ENCODE measurements at places on chromosomes 2 and 18.

DNA sequence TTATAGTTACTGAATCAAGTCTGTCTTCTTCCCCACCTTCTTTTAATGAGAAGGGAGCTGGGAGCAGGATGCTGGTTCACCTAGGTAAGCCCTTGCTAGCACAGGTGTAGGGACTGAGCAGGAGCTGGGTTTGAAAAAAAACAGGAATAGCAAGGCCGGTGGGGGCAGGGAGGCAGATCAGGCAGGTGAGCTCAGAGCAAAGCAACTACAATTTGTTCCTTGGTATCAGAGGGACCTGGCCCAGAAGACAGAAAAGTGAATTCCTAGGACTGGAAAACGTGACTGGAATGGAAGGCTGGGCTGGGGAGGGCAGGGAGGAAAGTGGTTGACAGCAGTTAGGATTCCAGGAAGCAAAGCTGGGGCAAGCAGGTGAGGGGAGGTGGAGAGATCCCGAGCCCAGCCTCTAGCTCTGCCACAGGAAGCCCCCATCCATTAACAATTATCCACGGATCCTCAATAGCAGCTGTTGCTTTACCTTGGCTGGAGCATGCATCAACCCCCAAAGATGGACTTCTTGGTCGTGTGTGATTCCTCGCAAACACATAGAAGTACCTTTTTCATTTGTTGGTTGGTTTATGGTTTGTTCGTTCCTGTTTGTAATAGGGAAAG is 118.4 kb downstream of the LNPK start:
- no peak for DNase-seq

DNA sequence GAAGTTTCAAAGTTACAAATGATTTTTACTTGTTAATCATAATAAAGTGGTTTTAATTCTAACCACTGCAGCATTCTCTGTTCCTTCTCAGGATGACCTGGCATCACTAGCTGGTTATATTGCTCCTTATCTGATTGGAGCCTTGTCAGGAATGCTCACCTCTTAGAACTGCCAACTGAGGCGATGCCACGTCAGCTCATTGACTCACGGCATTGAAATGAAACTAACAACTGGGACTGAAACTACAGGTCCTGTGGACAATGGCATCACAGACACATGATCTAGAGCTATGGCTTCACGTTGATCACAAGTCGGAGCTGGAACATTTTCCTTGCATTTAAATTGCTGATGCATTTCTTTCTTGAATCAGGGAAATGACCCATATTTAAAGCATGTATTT is 54.9 kb upstream of the MAP2 start:
- no peak for DNase-seq

DNA sequence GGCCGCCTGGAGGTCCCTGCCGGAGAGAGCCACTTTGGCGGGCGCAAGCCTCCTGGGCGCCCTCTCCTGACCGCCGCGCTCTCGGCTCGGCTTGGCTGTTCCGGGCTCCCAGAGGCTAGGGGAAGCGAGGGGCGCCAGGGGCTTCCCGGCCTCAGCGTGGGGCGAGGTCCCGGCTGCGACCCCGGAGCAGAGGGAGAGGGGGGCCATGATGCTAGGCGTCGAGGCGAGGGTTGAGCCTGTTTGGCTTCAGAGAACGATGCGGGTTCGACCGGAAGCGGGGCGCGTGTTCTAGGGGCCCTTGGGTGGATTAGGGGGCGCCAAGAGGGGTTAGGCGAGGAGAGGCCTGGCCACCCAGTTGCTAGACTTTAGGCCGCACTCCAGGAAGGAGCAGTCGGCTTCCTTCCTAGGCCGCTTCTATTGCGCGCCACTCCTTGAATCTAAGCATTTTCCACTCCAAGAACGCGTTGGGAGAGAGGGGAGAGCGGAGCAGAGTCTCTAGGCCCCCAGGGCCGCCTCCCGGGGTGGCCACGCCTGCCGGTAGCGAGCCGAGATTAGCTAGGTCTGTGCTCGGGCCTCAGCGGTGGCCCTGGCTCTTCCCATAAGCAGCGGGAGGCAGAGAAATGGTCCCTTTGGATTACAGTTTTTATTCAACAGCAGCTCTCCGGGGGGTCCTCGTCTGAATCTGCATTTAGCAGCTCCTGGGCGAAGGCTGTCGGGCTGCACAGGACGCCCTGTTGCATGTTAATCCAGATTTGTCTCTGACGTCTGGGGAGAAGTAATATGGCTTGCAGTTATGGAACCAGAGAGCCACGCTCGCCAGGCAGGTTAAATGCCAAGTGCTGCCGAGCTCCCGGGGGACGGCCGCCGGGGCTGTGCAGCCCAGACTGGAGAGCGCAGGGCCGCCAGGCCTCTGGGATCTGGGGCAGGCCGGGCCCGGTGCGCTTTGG is 11.3 kb downstream of the MEIS1 start:
- DNase-seq = no peak

DNA sequence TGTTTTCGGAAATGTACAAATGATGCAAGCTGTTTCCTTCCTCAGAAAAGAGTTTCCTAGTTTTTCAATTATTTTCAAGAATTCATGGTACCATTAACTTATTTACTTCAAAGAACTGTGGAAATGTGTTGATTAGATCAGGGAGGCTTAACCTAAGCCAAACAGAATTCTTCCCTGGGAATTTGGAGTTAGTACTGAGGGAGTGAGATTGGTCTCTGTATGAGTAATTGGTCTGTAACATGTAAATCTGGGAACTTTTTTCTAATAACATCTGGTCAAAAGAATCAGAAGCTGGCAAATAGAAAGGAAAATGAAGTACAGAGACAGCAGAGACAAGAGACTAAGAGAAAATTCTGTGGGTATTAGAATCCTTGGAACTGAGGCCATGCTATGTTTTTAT is 145.8 kb downstream of the BABAM2 start:
- no peak for DNase-seq

- DNase-seq = no peak
These were observed 136.6 kb upstream of the ALKAL2 start for GRCh38 chr2:424306-425171.

- DNase-seq = no peak
These were observed 6.4 kb downstream of the MTCL1 start for GRCh38 chr18:8711736-8712135.

DNA sequence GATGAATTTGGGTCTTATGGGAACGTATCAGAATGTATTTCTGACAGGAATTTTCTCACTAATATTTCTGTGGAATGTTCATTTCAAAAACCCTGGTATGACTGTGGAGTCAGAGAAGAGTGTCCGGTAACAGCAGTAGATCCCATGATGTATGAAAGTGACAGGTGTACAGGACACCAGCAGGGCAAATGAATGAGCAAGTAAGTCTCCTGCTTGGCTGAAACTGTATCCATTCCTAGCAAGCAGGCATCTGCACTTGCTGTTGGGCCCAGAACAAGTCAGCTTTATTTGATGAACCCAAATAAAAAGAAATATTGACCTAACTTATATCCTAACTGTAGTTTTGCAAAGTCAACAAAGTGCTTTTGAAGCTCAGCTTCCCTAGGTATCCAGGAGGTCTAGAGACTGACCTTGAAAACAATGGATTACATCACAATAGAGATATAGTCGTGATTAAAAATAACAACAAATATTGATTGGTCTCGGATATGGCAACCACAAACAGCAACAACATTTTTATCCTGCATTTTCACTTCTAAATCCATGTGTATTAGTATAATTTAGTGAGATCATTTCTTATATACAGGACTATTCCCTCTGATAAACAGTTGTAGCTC is 37.6 kb downstream of the NXPH2 start:
- no peak for DNase-seq

DNA sequence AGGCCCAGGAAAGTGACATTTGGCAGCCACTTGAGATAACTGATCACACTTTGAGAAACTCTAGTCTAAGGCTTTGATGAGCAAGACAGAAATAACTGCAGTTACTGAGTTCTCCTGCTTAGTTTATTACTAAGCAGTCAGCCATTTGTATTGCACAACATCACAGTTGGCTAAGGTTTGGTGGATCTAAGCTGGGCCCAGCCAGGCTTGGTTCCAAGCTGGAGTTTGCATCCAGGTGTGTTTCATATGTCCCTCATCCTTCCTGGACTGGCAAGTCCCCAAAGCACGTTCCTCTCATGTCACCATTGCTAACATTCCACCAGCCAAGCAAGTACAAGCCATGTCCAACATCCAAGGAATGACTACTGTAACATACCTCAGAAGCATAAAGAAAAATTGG is 71.3 kb upstream of the ZNF532 start:
- no peak for DNase-seq

GRCh38 chr2:24307961-24308360 is 52.4 kb downstream of the ITSN2 start:
- DNase-seq = no peak

DNA sequence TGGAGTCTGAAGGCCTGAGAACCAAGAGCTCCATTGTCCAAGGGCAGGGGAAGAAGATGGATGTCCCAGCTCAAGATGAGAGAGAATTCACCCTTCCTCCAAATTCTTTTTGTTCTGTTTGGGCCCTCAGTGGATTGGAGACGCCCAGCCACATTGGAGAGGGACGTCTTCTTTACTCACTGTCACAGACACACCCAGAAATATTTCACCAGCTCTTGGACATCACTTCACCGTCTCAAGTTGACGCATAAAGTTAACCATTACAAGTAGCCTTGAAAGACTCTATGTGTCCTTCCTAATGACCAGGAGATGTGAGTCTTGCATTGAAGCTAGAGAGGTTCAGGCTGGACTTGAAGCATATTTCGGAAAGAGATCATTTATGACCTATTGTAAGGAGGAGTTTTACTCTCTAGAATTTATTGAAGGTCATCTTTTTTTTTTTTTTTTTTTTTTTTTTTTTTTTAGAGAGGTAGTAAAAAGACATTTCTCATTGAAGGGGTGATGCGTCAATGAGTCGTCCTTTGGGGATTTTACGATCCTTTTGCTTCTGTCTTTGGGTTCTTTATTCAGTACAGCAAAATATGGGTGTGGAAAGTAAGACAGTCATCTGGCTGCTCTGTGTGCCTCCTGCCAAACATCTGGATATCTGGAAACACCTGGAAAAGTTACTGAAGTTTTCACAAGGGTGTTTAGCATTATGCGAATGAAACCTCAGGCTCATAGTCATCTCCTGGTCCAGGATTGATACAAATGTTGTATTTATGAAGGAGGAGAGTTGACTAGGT is 118.1 kb downstream of the PRPF40A start:
- DNase-seq = no peak

- no peak for DNase-seq
These were observed 181.2 kb upstream of the REV1 start for GRCh38 chr2:99670768-99671734.

GRCh38 chr2:54271843-54272627 is 16.0 kb upstream of the TSPYL6 start:
- no peak for DNase-seq

DNA sequence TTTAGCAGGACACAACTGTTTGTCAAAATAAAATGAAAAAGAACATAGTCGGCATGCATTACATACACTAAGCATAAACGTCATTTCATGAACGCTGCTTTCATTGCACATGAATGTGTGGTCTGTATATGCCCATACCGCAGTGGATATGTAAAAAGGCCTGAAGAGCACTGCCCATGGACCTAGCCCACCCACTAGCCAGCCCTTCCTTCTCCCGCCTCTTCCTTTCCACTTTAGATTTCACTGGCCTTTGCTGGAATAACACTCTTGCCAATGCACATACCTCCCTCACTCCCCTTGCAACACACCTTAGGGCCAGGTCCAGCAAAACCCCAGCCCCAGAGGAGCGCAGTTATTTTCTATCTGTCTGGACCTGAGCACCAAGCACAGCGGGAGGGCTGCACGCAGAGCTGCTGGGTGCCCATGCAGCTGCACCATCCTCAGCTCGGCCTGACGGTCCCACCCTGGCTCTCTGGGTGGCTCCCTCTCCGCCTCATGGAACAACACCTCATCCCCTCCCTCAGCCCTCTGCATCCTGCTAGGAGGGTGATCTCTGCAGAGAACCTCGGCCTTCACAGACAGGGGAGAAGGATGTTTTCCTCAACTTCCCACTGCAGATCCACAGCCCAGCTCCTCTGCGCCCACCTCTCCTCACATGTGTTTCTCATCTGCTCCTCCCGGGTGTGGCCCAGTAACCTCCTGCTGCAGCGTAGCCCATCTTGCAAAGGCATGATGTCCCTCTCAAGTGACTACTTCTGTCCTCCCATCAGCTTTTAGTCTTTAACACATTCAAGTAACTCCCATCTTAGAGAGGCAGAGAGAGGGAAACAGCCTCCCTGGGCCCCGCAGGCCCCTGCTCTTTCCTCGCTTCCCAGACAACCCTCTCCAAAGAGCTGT is 72.7 kb downstream of the FBXO15 start:
- no peak for DNase-seq

DNA sequence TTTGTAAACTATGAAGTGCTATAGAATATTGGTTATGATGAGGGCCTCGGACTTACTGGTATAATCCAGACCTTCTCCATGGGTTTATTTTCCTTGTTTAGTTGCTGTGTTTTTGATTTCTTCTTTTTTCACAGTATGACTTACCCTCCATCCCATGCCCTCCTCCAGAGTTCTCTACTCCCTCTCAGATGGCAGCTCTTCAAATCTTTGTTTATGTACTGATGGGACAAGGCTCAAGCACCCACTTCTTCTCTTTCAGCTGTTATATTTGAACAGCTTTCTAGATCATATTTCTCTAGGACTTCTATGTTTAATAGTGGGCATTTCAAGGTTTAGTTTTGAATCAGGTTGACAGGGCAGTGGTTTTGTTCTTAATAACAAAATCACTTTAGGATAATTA is 43.9 kb downstream of the CLIP4 start:
- DNase-seq = no peak

GRCh38 chr2:237301595-237301994 is 112.4 kb downstream of the COL6A3 start:
- DNase-seq = no peak

DNA sequence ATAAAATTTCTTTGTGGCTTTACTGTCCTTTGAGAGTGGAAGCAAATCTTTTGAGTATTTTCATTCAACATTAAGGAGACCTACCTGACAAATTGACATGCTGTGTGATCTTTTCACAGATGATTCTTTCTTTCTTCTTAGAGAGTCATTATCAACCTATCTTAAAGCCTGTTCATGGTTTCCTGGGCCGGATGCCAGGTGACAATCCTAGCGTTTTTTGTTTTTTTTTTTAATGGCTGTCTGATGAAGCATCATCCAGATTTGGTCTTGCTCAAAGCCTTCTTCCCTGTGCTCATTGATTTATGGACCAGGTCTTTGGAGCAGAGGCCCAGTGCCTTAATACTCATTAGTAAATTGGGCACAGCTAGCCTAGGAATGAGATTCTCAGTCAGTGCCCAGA is 9.8 kb upstream of the MGAT5 start:
- DNase-seq = no peak

DNA sequence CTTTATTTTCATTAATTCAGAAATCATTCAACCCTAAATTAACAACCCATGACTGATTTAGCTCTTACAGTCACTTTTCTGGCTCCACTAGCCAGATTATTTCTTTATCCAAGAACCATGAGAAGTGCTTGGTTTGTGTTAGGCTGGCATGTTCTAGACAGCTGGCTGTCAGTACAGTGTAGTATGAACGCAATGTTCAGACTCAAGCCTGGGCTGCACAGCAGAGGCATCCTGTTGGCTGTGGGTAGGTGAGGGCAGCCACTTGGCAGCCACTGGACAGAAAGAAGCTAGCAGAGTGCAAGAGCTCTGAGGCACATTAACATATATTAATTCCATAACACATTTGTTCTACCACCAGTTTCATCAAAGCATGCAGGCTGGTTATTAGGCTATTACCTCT is 522.9 kb upstream of the FSHR start:
- no peak for DNase-seq

Data from CD8-positive, alpha-beta T cell (primary cell).